ENCODE measurements at places on chromosomes 5 and 9. TPM values are rescaled to one million over a fixed set of nuclear protein-coding genes. Genes with fewer than 3 reads are reported as not detected.

GRCh38 chr9:38126730-38127129 lies 57.7 kb upstream of the SHB start:
- H3K4me1 ChIP-seq, result no peaks in the 10 kb centered on the region
- H3K4me3 ChIP-seq, result no peak overlapping the region
- H3K27me3 ChIP-seq, result peaks cover 31% of the 10 kb centered on the region
- DNase-seq, result no peak
- no peaks in the 10 kb centered on the region for H3K36me3 ChIP-seq
- H3K27ac ChIP-seq, result no peak overlapping the region

GRCh38 chr9:21395778-21396717 lies 10.8 kb upstream of the IFNA2 start:
- no peaks in the 10 kb centered on the region for H3K36me3 ChIP-seq
- DNase-seq, result no peak
- H3K27ac ChIP-seq, result no peak overlapping the region
- peaks cover 14% of the 10 kb centered on the region for H3K27me3 ChIP-seq
- peak overlapping the region; percentile 62 for H3K4me3 ChIP-seq
- peaks cover 7% of the 10 kb centered on the region for H3K4me1 ChIP-seq

DNA sequence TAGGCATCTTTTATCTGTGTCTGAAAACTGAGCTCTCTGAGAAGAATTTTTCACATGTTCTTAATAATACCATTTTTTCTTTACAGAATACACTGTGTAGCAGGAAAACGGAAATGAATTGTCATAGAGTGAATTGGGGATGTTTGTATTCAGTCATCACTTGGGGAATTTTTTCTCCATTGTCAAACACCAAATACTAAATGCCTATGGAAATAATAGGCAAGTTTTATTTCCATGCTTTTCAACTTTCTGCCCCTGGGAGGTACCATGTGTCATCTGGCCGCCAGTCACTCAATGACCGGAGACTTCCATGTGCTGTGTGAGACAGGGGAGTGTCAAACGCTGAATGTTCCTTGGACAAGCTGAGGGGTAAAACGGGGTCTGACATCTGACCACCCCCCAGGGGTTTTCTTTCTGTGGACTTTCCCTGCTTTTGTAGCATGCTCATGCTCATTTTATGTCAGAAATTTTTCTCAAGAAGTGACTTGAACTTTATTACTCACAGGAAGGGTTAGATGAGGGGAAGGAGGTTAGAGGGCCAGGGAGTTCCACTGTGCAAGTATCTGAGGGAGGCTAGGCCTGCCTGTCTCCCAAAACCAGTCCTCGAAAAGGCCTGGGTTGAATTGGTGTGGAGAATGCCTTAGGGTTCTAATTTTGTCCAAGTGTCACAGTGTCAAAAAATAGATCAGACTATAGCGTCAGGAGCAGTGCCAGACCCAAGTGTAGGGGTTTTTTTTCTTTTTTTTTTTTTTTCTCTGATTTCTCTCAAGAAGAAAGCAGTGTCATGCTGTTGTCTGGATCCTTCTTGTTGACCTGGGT lies 438.6 kb downstream of the AGTPBP1 start:
- no peaks in the 10 kb centered on the region for H3K27me3 ChIP-seq
- H3K4me3 ChIP-seq, result no peak overlapping the region
- no peak overlapping the region for H3K27ac ChIP-seq
- no peaks in the 10 kb centered on the region for H3K4me1 ChIP-seq
- H3K36me3 ChIP-seq, result no peaks in the 10 kb centered on the region

GRCh38 chr9:114011313-114011712 lies 66.8 kb downstream of the AMBP start:
- H3K27ac ChIP-seq, result no peak overlapping the region
- H3K36me3 ChIP-seq, result peaks cover 17% of the 10 kb centered on the region
- H3K4me1 ChIP-seq, result no peaks in the 10 kb centered on the region
- H3K4me3 ChIP-seq, result no peak overlapping the region
- DNase-seq, result no peak
- H3K27me3 ChIP-seq, result no peaks in the 10 kb centered on the region

- H3K27me3 ChIP-seq, result no peaks in the 10 kb centered on the region
- no peak overlapping the region for H3K27ac ChIP-seq
- peaks cover 17% of the 10 kb centered on the region for H3K4me1 ChIP-seq
- DNase-seq, result no peak
- H3K4me3 ChIP-seq, result no peak overlapping the region
- H3K36me3 ChIP-seq, result no peaks in the 10 kb centered on the region
Measured at GRCh38 chr5:59591162-59591561, 302.4 kb downstream of the PDE4D start.

DNA sequence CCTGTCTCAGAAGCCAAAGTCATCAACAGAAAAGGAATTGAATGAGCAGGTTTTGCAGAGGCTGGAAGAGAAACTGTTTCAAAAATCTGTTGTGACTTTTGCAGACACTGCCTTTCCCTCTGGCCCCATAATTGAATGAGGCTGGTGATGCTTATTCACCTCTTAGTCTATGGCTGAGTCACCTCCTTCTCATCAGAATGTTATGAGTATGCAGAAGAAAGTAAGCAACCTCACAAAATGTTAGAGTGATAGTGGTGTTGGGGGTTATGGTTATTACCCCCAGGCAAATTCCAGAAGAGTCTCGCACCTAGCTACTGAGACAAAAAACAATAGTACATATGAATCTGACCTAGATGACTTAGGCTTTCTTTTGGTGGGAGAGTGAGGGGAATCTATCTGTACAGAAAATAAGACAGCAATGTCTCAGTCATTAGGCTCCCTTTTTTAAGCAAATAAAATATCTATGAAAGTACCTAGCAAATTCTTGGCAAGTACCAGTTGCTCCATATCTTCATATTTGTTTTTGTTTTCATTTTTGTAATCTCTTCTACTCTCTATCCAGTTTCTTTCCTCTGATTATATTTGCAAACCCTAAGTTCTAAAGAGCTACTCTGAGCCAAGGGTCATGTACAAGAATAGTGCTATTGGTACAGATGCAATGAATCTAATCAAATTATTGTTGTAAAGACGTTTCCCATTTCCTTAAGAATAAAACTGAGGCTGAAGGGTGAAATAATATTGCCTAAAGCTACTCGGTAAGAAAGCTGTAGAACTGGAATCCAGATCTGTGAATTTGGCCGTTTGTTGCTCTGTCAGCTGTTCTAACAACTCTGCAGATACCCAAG lies 498.1 kb upstream of the TNC start:
- H3K36me3 ChIP-seq, result no peaks in the 10 kb centered on the region
- peak overlapping the region; percentile 96 for H3K27ac ChIP-seq
- peaks cover 24% of the 10 kb centered on the region for H3K4me1 ChIP-seq

DNA sequence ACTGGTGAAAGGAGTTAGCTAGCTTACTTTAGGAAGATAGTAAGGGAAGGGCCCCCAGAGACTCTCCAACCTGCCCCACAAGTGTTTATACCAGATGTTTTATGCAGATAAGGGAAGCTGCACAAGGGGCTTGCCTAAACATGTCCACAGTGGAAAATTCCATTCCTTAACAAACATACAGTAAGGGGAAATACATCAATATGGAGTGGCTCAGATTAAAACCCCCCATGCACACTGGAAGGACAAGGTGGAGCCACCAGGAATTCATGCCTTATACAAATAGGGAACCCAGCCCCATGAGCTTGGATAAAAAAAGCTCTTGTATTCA lies 106.3 kb upstream of the GPBP1 start:
- DNase-seq, result peak; percentile 8
- H3K27ac ChIP-seq, result no peak overlapping the region
- H3K36me3 ChIP-seq, result no peaks in the 10 kb centered on the region

- H3K27me3 ChIP-seq, result no peaks in the 10 kb centered on the region
- no peaks in the 10 kb centered on the region for H3K4me1 ChIP-seq
- no peak overlapping the region for H3K4me3 ChIP-seq
Measured at GRCh38 chr5:7473115-7473514, 77.2 kb downstream of the ADCY2 start.

DNA sequence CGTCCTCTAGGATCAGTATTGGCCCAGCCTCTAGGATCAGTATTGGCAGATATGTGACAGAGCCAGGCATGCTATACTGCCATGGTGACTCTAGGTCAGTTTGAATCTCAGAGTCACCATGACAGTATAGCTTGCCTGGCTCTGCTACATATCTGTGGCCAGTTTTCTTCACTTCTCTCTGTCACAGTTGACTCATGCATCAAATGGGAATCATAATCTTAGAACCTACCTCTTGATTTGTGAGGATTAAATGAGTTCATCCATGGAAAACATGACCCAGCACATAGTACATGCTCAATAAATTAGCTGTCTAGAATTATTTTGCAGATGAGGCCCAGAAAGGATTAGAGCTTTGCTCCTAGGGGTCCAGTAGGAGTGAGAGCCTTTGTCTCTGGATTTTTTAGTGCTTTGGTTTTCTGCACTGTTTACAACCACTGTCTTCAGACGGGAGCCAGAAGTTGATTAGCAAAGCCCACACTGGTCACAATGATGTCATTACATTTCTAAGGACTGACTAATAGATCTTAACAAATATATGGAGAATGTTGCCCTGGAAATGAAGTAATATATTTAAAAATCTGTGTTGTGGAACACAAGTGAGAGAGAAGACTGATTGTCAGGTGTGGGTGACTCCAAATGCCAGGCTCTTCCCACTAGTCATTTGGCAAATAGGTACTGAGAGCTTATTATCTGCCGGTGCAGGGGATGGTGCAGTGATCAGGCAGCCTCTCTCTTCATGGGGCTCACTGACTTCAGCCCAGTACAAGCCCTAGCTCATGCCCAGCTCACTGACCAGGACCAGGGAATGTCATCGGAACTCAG lies 76.0 kb downstream of the COL15A1 start:
- peak overlapping the region; percentile 91 for H3K27ac ChIP-seq
- no peaks in the 10 kb centered on the region for H3K27me3 ChIP-seq
- H3K4me3 ChIP-seq, result no peak overlapping the region

- H3K36me3 ChIP-seq, result no peaks in the 10 kb centered on the region
- H3K27ac ChIP-seq, result peak overlapping the region; percentile 12
- peaks cover 15% of the 10 kb centered on the region for H3K4me1 ChIP-seq
- DNase-seq, result peak; percentile 65
- no peaks in the 10 kb centered on the region for H3K27me3 ChIP-seq
Measured at GRCh38 chr5:179795863-179796833, 2.4 kb downstream of the LTC4S start.

DNA sequence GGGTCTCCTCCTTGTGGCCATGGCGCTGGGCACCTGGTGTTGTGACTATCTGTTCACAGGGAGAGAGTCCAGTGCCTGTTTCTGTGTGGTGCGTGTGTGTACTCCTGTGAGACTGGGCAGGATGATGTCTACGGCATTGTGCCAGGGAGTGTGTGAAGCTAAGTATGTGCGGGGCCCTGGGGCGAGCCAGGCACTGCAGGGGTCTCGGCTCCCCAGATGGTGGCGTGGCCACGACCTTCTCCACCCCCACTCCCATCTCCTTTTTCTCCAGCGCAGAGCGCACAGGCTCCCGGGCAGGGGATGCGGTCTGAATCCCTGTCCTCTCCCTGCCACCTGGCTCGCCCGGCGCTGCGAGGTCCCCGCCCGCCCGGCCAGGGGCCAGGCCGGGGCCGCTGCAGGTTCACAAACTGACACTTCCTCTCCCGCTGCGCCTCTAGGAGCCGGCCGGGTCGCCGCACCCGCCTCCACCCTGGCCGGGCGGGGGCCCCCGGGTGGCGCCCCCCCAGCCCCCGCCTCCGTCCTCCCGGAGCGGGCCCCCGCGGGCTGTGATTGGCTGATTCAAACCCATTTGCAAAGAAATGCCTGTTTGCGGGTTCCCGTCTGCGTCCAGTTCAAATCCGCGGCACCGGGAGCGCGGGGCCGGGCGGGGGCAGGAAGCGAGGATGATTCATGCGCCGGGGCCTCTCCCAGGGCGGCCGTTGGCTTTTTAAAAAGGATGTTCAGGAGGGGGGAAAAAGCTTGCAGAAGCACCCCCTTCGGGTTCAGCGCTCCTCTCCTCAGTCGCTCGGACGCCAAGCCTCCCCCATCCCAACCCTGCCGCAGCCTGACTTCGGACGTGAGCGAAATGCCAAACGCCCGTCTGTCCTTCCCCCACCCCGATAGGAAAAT lies 790 bp downstream of the PHF19 start:
- peaks cover 6% of the 10 kb centered on the region for H3K36me3 ChIP-seq
- H3K27ac ChIP-seq, result peak overlapping the region; percentile 79
- H3K4me3 ChIP-seq, result peak overlapping the region; percentile 56
- H3K4me1 ChIP-seq, result peaks cover 27% of the 10 kb centered on the region
- peak; percentile 69 for DNase-seq
- no peaks in the 10 kb centered on the region for H3K27me3 ChIP-seq

DNA sequence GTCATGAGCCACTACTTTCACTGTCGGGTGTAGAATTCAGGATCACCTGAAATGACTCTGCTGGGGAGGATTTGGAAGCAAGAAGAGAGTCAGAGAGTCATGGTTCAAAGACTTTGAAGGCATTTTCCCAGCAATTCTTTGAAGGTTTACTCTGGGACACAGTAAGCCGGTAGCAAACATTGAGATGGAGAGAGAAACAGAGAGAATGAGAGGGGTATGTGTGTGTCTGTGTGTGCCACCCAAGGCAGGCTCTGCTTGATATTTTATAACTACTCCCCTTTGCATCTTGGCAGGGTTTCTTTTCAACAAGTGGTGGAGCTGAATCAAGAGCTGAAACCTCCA lies 89.8 kb downstream of the ANKRD55 start:
- no peaks in the 10 kb centered on the region for H3K36me3 ChIP-seq
- no peak for DNase-seq
- H3K4me3 ChIP-seq, result no peak overlapping the region
- H3K27me3 ChIP-seq, result no peaks in the 10 kb centered on the region
- H3K27ac ChIP-seq, result no peak overlapping the region

DNA sequence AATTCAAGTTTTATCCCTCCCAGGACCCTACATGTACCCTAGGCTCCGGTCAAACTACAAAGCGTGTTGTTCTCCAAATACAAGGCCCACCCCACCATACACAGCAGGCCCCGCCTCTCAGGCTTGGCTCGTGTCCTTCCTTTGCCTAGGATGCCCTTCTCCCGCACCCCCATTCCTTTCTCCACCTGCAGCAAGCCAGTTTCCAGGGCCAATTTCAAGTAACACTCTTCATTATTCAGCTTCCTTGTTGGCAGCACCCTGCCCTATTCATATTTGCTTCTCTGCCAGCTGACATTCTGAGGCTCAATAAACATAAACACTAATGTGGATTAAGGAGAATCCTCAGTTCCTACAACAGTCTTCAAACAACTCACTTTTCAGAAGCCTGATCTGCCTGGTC lies 31.7 kb downstream of the EPB41L4B start:
- DNase-seq, result no peak
- peaks cover 6% of the 10 kb centered on the region for H3K4me1 ChIP-seq
- no peak overlapping the region for H3K4me3 ChIP-seq
- no peaks in the 10 kb centered on the region for H3K36me3 ChIP-seq
- H3K27ac ChIP-seq, result no peak overlapping the region

DNA sequence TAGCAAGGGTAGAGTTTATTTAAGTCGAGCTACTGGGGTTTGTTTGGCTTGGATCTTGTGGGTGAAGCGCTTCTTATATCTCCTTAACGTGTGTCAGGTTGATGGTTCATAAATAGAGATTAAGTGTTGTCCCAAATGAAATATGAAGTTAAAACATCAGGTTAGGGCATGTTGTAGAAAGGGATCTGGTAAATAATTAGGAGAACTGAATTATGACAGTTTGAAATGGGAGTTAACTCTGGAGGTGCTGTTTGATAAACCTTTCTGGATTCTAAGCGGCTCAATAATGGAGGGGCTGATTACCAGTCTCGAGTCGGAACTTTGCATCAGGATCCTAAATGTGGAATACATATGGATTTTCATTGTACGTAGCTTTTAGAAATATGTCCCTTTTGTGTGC lies 717.0 kb upstream of the WWC1 start:
- H3K27me3 ChIP-seq, result peaks cover 5% of the 10 kb centered on the region
- no peaks in the 10 kb centered on the region for H3K36me3 ChIP-seq
- peaks cover 4% of the 10 kb centered on the region for H3K4me1 ChIP-seq
- no peak overlapping the region for H3K27ac ChIP-seq
- DNase-seq, result no peak

Gene SPATA31E1
- total RNA-seq, result not detected

Gene CD180
- total RNA-seq, result not detected

Gene ICE1
- total RNA-seq, result 40.3 TPM

Gene TAS2R1
- total RNA-seq, result not detected

Gene NEUROG1
- not detected for total RNA-seq

Gene ARRDC3
- 94.7 TPM for total RNA-seq

Gene PIK3R1
- total RNA-seq, result 25.7 TPM

Measured in astrocyte (in vitro differentiated cells and primary cell).